ENCODE measurements at places on chromosomes 7 and 10.
A peak's percentile ranks its signal among the peaks of the same experiment; 100 is the strongest.

DNA sequence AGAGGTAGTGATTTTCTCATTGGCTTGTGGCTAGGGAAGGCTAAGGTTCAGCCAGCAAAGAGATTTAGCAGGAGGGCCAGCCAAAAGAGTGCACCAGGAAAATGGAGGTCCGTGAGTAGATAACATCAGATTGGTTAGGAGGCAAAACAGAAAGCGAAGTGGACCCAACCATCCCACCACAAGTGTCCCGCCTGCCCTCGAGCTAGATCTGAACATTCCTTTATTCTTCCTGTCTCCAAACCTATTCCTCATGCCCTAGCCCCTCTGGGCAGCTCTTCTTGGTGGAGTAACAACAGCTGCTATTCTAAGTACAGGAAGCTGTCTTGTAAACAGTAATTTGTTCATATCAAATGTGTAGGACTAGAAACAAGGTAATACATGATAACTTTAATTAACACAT lies 85.7 kb upstream of the BET1 start:
- no peak for DNase-seq

DNA sequence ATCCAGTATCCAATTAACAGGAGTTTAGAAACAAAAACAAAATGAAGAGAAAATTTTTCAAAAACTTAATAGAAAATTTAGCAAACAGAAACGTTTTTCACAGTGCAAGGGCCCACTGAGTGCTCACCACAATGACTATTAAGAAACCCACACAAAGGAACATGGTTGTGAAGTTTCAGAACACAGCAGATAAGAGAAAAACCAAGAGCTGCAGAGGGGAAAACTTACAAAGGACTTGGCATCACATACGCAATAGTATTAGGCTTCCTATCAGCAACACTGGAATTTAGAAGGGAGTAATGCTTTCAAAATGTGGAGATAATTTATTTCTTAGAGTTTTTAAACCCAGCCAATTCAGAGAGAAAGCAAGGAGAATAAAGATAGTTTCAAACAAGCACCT lies 1.7 kb upstream of the C7orf25 start:
- no peak for DNase-seq

DNA sequence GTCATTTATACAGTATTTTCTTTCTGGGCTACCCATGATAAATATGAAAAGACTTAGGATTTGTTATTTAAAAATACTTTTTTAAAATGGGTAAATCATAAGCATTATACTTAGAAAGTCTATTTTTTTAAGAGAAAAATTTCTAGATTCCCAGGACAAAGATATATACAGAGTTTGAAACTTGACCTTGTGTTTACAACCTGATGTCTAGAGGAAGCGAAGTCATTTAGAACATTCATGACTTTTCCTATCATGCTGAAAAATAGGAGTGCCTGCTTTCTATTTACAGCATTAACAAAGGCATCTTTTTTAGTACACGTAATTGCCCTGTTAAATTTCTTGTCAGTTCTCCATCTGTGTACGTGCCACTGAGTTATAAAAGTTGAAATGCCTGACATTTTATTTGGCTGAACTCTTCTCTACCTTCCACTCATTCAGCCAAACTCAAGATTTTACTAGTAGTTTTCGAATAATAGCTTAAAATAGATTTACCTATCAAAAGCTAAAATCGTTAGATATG lies 23.0 kb downstream of the GNAT3 start:
- no peak for DNase-seq

DNA sequence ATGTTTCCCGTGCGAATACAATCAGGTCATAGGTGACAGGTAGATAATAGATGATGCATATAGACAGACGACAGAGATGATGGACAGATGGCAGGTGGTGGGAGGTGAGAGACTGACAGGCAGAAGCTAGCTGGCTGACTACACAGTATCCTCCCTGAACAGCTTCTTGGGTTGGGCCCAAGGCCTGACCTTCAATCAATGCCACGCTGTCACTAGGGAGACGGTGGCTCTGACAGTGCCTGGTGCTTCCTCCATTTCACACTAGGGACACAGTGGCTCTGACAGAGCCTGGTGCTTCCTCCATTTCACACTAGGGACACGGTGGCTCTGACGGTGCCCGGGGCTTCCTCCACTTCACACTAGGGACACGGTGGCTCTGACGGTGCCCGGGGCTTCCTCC lies 200.1 kb downstream of the DIP2C start:
- no peak for DNase-seq

DNA sequence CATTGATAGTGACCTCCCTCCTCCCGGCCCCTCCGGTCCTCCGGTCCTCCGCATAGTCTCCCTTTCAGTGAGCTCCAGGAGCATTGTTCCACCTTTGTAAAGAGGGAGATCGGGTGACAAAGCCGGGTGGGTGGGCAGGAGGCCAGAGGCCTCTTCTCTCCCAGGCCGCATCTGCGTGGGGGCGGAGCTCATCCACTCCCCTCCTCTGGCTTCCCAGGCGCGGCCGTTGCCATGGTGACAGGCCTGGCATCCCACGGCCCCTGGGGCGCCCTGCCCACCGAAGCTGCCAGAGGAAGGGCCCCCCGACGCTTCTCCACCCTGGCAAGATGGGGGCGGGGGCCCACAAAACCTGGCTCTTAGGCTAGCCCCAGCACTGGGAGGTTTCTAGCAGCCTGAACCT lies 4.4 kb upstream of the FZD9 start:
- DNase-seq = peak; percentile 80
